ENCODE measurements at places on chromosomes 16 and 17.

- DNase-seq, result no peak
These were observed 416 bp downstream of the KIFC3 start for GRCh38 chr16:57801809-57802340.

DNA sequence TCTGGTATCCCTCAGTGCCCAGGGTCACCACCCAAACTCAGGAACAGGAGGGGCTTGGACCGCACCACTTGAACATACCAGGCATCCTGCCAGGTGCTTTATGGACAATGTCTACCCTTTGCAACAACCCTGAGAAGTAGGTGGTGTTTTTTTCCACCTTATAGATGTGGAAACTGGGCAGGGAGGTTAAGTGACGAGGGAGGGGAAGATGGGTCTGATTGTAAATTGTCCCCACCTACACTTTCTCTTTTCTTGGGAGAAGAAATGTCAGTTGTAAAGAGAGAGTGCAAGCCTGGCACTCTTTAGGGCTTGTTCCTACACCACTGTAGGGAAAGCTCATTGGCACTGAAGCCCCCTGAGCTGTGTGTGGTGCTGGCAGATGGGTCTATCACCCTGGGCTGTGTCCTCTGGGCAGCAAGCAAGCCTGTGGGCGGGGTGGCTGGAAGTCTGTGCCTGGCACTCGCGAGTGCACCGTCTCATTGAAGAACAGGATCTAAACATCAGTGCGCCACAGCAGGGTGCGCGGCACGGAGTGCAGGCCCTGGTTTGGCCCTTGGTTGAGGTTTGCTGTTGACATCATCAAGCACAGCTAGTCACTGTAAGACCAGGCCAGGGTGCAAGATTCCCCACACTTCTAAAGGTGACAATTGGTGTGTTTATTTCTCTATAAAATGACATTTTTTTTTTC, 15.1 kb downstream of the NOD2 start:
- DNase-seq, result no peak

DNA sequence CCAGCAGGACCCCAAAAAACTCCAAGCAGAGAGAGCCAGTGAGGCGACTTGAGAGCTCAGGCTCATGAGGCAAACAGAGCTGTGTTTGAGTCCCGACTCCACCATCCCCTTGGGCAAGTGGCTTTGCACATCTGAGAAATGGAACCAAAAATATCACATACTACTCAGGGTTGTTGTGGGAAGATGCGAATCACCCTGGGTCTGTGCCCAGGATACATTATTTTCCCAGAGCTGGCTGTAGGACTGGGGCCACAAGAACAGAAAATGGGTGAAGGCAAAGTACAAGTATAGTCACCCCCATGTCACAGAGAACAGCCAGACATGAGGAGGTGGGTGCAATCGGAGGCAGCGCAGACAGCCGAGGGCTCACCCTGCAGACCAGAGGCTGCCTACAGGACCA, 127.3 kb downstream of the GAS7 start:
- DNase-seq, result no peak

- DNase-seq, result no peak
These were observed 136.3 kb downstream of the BANP start for GRCh38 chr16:88087517-88087877.

DNA sequence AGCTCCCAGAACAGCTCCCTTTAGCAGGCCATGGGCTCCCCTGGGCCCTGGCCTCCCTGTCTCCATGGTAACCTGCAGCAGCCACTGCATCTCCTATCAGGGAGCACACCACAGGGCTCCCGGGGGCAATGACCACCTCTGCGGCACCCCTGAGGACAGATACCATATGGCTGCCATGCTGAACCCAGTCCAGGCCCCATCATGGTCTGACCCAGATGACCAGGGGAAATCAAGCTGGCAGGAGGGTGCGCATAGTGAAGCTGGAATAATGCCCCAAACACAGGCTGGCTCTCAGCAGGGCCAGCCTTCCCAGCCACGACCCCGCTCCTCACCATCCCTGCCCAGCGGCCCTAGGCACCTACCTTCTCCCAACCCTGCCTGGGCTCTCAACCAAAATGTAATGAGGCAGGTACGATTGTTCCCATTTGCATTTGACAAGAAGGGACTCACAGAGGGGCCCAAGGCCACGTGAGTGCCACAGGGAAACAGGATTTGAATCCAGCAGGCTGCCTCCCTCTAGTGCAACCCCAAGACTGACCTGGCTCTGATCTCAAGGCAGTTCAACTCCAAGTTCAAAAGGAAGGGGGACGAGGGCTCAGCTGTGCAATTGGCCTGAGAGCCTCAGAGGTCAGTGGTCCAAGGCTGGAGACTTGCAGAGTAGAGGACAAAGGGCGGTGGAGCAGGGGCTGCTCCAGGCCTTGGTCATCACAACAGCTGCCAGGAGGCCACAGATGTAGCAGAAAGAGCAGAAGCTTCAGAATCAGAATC, 2.4 kb downstream of the RUNDC3A start:
- DNase-seq, result no peak

GRCh38 chr17:35514564-35514963, 22.9 kb downstream of the SLFN12L start:
- no peak for DNase-seq

DNA sequence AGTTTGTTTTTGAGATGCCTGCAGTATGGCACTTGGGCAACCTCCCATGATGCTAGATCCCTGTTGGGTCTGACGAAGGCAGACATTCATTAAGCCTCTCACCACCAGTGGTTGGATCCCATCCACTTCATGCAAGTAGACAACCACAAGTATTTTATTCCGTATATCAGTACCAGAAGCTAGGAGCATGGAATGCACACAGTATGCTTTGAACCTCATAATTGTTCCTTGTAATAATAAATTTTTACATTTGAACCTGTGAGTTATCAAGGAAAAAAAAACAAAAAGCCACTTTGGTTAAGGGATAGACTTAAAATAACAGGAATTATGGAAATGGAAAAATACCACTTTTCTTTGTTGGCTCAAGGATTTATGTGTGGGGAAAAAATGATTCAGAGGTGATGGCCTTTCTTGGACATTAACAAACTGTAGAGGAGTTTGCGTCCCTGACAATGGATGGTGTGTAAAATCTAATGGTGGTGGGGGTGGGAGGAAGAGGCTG, 107.1 kb upstream of the KCNJ16 start:
- DNase-seq, result no peak

DNA sequence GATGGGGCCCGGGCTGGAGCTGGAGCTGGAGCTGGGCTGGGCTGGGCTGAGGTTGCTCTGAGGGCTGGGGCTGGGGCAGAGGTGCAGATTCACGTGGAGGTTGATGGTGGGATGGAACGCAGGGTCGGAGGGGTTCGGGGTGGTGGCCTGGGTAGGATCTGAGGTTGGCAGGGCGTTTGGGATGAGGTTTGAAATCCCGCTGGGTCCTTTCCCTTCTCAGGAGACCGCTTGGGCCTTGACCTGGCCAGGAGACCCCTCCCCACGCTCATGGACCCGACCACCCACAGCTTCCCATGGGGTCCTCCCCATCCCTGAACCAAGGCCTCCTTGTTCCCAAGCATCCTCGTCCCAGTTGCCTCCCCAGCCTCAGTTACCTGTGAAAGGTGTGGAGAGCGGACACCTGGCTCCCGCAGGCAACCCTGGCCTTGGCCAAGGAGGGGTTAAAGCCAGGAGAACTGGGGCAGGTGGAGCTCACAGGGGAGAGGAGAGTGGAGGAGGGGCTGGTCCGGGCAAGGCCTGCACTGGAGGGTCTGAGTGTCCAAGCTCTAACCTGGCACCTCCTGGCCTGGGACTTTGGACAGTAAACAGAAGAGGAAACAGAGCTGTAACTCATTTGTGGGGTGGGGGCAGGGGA, at the start of gene ASGR2:
Gene ASGR2, minus strand, starts transcription at position 582 of the 634 bp plus-strand sequence. CDS start 582 bp downstream, outside the sequence.
- DNase-seq, result no peak

DNA sequence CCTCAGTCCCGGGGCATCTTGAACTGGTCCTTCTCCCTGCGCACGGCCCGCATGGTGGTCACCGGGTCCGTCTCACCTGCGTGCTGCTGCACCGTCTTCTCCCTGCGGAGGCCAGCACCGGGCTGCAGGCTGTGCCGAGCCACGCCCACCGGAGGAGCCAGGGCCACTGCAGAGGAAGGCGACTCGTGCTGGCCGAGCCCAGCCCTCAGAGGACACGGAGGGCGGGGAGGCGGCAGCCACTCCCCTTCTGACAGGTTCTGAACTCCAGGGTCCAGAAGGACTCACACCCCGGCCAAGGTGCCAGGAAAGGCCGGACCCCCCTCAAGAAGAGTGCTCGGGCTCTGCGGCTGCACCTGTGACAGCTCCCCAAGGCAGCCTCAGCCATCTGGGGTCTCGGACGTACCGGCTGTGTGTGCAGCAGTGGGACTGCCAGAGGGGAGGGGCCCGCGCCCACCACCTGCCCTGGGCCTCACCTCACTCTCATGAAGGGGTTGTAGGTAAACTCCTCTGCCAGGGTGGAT, 15.8 kb upstream of the IGFALS start:
- DNase-seq, result no peak

DNA sequence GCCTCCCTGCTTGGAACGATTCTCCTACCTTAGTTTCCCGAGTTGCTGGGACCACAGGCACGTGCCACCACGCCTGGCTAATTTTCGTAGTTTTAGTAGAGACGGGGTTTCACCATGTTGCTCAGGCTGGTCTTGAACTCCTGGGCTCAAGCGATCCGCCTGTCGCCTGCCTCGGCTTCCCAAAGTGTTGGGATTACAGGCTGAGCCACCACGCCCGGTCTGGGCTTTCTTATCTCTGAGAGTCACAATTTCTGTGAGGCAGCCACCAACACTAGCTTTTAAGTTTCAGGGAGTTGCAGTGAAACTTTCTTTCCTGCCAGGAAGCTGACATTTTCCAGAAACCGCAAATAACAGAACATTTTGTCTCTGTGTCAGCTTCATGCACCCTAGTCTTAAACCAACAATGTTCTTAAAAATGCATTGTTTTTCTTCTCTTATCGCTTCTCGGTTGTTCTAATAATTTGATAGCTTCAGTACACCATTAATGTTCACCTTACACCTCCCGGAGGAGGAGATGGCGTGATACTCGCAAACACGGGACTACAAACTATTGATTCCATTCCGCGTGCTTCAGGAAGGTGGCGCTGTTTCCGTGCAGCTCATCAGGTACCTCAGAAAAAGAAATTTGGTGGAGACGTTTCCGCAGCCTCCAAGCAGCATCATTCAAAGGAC, 7.4 kb upstream of the DHRS7B start:
- peak; percentile 8 for DNase-seq

- DNase-seq, result no peak
These were observed 29.7 kb upstream of the OR1A2 start for GRCh38 chr17:3167574-3167973.

DNA sequence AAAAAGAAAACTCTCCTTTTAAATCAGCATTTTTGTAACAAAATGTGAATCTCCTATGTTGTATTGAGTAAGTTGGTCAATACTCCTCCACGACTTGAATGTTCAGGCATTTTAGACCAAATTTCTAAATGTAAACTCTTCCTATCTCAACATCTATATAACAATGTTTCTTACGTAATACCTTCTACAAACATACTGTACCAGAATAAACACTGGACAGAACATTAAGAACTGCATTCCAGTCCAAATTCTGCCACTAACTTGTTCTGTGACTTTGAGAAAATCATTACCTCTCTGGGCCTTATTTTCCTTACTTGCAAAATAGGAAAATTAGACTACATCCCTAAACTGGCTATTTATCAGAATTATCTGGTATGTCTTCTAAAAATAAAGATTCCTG, 40.1 kb downstream of the AKAP10 start:
- DNase-seq, result no peak

- DNase-seq, result no peak
These were observed 2.8 kb downstream of the ZNF48 start for GRCh38 chr16:30397776-30398660.

Measured in activated naive CD4-positive, alpha-beta T cell (primary cell).